Esophagus muscularis mucosa (tissue), 4 donors: ENCODE measurements at places on chromosomes 11 and 22. TPM values are rescaled to one million over a fixed set of nuclear protein-coding genes. Genes with fewer than 3 reads are reported as not detected.

Gene CSNK2A3
- total RNA-seq, result 1.2 TPM

Gene BDNF
- not detected for total RNA-seq

- DNase-seq, result no peak
These were observed 107.2 kb downstream of the SWAP70 start for GRCh38 chr11:9771071-9771511.

- DNase-seq, result no peak
These were observed 14.9 kb upstream of the SLC22A6 start for GRCh38 chr11:62999649-63000048.

Gene BBS1
- 78.5 TPM for total RNA-seq

GRCh38 chr11:5881756-5882155, 1.3 kb downstream of the OR52E4 start:
- no peak for DNase-seq

DNA sequence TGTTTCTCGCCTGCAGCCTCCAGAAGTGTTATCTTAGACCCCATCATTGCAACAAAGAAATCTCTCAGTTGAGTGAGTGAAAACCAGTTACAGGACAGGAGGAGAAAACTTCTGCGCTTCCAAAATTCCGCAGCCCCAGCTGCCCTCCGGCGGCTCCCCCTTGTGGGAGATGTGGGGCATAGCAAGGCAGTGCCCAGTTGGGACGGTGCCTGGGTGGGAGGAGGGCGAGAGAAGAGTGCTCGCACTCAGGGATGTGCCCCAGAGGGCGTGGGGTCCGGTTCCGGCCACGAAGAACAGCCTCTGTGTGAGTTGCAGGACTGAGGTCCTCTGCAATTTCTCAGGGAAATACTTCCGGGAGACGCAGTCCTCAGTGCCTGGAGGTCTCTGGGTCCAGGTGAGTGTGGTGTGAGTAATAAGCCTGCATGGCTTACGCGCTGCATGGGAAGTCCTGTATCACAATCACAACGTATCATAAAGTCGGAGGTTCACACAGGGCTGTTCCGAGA, 87.0 kb upstream of the BLID start:
- DNase-seq, result peak; percentile 94

DNA sequence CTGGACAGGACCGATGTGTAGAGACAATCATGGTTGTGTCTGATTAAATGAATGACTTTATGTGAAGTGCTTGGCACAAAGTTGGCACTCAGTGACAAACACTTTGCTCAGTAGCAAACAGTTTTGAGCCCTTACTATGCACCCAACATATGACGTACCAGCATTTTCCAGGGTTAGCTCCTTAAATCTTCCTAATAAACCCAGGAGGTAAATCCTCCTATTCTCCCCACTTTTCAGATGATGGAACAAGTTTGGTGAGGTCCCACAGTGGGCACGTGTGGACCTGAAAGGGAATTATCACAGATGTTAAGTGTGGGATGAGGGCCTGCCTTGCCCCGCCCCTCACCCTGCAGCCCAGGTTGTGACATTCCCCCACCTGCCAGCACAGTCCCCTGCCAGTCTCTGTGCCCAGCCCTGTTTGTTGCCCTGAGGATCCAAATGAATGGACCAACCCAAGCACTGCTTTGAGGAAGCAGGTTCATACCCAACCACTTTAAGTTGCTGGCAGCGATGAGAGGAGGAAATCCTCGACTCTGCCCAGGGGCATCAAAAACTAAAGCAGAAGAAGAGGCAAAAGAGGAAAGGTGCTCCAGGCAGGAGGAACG, 6.6 kb upstream of the CARD10 start:
- DNase-seq, result no peak

Gene RFPL2
- not detected for total RNA-seq

Gene WT1
- not detected for total RNA-seq

DNA sequence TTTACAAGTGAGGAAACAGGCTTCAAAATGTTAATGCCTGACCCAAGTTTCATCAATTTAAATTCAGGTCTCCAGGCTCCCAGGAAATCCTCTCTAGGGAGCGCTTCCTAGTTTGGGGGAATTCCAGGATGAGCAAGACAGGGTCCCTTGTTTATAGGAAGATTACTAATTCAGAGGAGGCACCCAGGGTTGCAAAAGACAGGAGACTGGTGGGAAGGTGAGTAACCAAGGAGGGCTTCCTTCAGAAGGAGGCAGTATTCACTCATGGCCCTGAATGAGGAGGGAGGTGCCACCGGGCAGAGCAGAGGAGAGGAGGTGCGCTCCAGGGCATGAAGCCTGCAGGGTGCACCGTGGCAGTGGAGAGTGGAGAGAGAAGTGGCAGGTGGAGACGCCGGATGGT, 1.6 kb downstream of the TMEM132A start:
- DNase-seq, result no peak

DNA sequence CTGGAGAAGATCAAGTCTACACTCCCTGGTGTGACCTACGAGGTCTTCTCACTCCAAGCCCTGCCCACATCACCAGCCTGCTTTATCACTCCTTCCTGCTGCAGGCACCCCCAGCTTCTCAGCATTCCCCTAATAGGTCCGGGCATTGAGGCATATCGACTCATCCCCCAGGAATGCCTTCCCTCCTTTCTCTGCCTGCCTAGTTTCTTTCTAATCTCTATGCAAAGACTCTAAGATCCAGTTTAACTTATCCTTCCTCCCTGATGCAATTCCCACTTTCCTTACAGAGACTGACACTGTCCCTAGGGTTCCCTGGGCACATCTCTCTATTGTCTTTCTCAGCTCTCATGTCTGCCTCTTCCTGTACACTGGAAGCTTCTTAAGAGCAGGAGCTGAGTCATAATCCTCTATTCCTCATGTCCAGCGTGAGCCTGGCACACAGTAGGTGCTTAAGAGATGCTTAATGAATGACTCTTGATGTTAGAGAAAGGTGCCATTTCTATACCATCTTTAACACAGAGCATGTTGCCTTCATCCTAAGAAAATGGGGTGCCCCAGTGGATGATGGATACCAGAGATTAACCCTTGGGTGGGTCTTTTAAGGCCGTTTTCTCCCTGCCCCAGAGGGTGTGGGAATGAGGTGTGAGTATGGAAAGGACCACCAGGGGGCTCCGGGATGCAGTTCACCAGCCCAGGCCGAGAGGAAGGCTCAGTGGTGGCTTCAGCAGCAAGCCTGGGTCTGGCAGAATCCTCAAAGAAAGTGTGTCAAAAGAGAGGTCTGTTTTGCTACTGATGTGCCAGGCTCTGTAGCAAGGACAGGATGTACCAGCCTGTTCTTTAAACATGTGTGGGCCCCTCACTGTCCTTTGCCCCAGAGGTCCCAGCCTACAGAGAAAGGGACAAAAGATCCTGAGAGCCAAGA, 34.7 kb downstream of the PARVA start:
- DNase-seq, result peak; percentile 92

Gene NRIP3
- total RNA-seq, result 4.0 TPM

DNA sequence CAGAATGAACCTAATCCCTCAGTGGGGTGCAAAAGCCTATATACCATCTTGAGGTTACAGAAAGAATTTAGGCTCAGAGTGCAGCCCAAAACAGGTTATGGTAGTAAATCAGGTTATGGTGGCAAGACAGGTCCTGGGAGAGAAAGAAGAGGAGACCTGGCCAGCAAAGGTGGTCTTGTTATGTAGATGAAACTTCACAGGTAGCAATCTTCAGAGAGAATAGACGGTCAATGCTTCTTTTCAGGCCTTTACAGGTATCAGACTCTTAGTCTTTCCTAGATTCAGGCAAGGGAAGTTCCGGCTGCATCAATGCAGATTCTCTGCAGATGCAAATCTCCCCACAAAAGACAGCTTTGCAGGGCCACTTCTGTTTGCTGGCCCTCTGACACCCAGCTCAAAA, 45.8 kb upstream of the SORL1 start:
- no peak for DNase-seq

DNA sequence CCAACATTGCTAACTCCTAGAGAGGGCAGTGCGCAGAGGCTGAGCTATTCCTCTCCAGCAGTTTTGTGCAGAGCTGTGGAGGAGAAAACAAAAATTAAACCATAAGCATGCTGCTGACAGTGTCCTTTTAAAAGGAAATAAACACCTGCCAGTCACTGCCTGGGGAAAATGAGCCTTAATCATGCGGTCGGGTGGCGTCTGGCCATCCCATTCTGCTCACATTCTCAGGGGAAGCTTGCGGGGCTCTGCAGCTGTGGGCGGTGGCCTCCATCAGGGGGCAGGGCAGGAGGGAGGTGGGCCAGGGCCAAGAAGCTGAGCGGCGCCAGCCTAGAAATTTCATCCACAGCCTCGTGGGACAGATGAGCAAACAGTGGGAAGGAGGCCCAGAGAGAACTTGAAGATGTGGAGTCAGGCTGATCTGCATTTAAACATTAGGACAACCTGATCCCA, 71.0 kb upstream of the TP53I11 start:
- DNase-seq, result peak; percentile 94

DNA sequence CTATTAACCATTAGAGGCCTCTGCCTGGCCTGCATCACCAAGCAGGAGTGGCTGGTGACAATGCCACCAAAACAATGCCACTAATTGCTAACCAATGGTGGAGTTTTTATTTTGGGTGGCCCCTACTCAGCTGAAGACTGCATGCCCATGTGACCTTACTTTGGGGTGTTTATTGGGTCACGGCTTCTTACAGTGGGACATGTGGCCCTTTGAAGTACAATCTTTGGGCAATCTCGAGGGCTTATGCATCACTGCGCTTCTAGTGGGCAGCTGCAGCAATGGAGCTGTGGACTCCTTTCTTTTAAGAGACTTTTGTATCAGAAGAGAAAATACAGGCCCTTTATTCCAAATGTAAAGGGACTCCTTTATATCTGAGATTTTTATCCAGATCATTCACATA, 85.7 kb downstream of the IGLL5 start:
- DNase-seq, result no peak

Gene MYOD1
- not detected for total RNA-seq

GRCh38 chr11:109112821-109113280, 309.1 kb upstream of the C11orf87 start:
- DNase-seq, result no peak

GRCh38 chr11:1375955-1376258, 13.8 kb upstream of the BRSK2 start:
- DNase-seq, result no peak

GRCh38 chr11:117932426-117932825, 3.2 kb upstream of the TMPRSS13 start:
- no peak for DNase-seq

Gene JHY
- 14.9 TPM for total RNA-seq

- no peak for DNase-seq
These were observed 25.0 kb upstream of the MGAT3 start for GRCh38 chr22:39431821-39432251.

GRCh38 chr11:84812471-84812969, 814.6 kb downstream of the DLG2 start:
- DNase-seq, result no peak

Gene ABCG4
- total RNA-seq, result 0.33 TPM

DNA sequence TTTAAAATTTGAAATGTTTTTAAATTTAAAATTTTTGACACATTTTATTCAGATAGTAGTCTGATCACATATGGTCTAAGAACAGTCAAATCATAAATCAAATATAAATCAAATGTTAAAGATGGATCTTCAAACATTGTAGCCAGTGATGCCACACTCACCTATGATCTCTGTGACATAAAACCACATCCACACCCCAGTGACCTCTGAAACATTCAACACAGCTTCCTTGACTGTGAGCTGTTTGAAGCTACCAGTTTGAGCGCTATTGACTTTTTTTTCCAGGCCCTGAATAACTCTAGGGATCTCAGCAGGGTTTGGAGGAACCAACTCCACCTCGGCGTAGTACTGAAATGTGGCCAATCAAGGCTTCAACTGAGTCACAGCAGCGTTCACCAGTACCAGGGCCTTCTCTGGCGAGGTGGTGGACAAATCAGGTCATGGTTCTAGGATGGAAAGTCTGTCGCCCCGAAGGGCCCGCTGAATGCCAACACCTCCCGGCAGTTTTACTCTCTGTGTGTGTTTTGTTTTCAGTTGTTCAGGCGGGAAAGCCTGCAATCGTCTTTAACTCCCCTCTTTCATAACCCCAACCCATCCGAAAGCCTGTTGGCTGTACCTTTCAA, 4.3 kb upstream of the MARK2 start:
- no peak for DNase-seq

DNA sequence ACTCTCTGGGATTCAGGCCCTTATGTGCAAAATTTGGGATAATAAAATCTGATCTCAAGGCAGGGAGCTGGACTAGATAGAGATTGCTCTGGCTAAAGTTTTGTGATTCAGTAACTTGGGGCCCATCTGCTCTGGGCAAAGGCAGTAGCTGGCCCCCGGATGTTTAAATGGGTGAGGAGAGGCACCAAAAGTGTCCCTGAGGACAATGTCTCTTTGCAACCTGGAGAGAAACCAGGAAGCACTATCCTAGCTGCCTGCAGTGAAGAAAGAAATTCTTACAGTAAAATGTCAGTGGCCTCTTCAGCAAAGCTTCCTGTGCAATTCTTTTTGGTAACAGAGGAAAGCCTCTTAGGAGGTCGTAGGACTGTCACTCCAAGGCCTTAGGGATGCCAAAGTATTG, 54.6 kb upstream of the BARX2 start:
- no peak for DNase-seq
